Spinal cord (tissue), 10 donors: ENCODE measurements at places on chromosomes 6 and 20.
A peak's percentile ranks its signal among the peaks of the same experiment; 100 is the strongest.

DNA sequence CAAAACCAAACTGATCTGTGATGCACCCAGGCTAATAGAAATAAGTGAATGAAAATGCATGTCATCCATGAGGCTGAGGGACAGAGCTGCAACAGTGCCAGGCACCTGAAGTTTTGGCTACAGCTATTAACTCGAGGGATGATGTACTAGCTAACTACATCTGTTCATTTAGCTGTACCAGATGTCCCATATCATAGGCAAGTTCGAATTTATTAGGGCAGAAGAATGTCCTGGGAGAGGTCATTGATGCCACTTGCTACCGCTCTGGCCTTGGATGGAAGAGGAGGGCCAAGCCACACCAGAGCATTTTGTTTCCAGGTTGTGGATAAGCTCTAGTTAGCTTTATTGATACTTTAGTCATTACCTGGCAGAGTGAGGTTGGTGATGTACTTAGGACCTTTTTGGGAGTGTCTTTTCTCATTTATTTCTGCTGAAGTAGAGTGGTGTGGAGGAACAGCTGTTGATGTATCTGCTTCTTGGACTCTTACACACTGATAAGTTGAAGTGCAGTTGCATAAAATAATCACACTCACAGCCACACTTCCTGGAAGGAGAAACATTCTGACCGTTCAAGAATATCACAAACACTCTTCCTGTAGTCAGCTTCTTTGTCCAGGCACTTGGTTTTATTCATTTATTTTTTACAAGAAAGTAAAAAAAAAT, 8.2 kb downstream of the ZFAND3 start:
- no peak for DNase-seq

- DNase-seq = no peak
These were observed 341.3 kb downstream of the SMOC2 start for GRCh38 chr6:168782187-168782751.

GRCh38 chr6:34664256-34664971, 32.2 kb downstream of the ILRUN start:
- DNase-seq = no peak

DNA sequence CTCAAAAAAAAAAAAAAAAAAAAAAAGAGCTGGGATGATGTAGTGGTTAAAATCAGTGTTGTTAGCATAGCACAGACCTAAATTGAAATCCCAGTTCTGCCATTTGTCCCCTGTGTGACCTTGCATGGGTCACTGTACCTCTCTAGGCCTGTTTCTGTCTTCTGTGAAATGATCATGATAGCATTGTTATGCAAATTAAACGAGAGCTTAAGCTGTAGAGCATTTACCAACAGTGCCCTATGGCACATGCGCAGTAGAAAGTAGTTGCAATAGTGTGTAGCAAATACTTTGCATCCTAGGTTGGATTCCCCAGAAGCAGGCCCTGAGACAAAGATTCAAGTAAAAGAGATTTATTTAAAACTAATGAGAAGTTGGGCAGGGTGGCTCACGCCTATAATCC, 7.3 kb downstream of the PSORS1C2 start:
- no peak for DNase-seq

DNA sequence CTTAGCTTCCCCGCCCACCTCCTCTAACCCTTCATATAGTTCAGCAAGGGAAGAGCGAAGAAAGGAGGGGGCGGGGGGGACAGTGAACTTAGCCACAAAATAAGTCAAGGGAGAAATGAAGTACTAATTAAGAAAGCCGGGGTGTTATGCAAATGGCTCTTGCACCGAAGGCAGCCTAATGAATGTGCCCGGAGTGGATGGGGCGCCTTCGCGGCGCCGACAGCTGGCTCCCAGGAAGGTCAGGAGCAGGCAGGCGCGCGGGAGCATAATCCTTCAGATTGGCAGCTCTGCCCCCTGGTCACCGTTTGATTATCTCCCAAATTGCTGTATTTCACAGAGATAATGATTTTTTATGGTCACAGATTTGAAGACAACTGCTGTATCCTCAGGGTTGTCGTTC, 395.1 kb downstream of the TFAP2B start:
- DNase-seq = no peak

DNA sequence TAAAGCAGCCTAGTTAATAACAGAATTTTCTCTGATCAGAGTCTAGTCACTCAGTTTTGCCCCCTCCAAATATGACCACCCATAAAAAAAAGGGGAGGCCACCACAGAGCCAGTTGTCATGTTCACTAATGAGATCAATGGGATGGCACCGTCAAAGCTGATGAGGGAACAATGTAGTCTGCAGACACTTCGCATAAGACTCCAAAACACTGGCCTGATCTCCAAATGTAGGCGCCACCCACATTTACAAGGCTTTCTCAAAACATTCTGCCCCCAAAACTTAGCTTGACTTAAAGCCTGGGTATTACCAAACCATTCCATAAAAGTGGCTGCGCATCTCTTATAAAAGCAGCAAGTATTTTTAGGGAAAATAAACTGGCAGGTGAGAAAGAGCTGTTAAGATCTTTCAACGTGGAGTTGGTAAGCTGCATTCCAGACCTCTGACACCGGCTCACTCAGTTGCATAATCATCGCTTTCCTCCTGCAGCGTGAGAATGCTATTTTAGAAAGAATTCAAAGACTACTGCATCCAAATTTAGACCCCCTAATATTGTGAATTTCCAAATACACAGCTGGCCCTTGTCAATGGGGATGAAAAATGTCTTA, 59.3 kb downstream of the TBC1D7 start:
- no peak for DNase-seq

GRCh38 chr20:38109591-38110524, 55.2 kb downstream of the TGM2 start:
- DNase-seq = no peak

GRCh38 chr6:70415660-70416059, 2.4 kb downstream of the FAM135A start:
- no peak for DNase-seq

DNA sequence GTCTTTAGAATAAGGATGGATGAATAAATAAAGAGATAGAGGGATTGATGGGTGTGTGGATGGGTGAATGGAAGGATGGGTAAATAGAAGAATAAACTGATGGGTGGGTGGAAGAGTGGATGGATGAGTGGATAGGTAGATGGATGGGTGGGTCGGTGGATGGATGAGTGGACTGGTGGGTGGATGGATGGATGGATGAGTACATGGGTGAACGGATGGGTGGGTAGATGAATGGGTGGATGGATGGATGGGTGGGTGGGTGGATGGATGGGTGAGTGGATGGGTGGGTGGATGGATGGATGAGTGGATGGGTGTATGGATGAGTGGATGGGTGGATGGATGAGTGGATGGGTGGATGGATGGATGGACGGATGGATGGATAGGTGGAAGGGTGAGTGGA, 65.7 kb upstream of the FOXC1 start:
- DNase-seq = no peak

GRCh38 chr6:20447581-20448132, 46.0 kb downstream of the E2F3 start:
- DNase-seq = no peak

DNA sequence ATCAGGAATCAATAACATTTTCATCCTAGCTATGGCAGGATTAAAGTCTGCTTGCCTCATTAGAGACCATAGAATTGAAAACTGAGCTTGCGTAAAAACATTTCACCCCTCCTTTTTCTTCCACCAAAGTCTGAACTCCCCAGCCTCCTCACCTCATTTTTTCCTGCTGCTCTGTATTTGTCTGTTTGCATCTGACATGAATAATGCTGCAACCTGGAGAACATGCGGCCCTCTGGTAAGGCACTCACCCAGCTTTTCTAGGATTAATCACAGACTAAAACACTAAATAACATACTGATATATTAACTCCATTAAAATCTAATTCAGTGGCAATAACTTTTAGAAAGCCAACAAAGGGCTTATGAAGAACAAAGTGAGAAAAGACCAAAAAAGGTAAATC, 677.7 kb upstream of the NRSN1 start:
- DNase-seq = peak; percentile 29

GRCh38 chr6:43077981-43078511, 1.9 kb downstream of the PTK7 start:
- no peak for DNase-seq

DNA sequence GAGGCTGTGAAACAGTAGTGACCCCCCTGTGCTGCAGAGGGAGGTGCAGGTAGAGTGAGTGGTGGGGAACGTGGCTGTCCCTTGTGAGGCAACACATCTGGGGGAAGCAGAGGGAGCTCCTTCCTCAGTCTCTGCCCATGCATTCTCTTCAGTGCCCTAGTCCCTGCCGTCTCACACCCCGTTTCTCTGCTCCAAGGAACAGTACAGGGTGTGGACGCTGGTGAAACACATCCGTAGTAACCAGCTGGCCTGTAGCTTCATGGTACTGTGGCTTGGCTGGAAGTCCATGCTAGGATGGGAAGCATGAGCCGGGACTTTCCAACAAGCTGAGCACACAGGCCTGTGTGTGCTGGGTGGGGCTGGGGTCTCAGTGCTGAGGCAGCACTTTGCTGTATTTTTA, 25.4 kb upstream of the CST3 start:
- DNase-seq = no peak

- DNase-seq = no peak
These were observed 1.3 kb downstream of the HIVEP2 start for GRCh38 chr6:142943711-142944123.

DNA sequence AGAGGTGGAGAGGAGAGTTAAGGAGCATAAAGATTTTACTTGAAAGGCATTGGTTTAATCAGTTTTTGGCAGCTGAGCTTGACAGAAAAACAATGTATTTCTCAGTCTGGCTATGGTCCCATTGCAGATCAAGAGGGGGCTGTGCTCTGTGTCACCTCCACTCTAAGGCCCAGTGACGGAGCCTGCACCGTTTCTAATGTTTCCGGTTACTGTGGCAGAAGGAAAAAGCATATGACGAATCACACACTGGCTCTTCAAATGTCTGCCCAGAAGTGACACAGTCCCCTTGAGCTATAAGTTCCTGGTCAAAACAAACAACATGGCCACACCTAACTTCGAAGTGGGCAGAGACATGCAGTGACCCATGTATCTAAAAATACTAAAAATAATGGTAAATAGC, 372.0 kb downstream of the PLCB1 start:
- DNase-seq = no peak

DNA sequence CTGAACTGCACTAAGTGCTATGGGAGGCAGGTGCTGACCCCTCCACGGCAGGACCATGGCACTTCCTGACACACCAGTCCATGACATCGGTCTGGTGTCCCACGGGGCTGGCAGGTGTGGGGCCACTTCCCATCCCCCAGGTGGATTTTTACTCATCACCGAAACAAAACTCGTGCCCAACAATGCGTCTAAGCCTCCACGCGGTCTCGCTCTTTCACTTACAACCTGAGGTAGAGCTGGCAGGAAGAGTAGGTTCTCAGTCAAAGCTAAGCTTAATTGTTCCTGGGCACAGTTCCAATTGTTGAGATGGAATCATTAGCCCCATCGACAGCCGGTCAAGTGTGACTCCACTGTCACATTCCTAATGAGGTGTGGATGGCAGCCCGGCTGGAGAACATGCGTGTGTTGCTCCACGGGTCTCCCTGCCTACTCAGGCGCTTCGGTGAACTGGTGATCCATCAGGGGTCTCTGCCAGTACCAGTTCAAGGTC, 125.7 kb downstream of the SLC23A2 start:
- no peak for DNase-seq

DNA sequence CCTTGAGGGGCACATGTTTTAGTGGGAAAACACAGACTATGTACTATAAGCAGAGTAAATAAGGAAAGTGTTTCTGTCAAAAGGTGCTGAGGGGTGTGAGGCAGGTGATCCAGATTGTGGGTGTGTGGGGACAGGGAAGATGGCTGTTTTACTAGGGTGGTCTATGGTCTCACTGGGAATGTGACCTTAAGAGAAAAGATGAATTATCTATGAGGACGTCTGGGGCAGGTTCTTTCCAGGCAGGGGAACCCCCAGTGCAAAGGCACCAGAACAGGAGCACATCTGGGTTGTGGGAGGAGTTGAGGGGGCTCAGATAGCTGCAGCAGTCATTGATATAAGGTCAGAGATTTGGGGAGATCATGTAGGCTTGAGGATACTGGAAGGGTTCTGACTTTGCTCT, 18.2 kb upstream of the POLR1H start:
- DNase-seq = no peak

- DNase-seq = no peak
These were observed 20.1 kb downstream of the ZNF831 start for GRCh38 chr20:59183751-59184150.

DNA sequence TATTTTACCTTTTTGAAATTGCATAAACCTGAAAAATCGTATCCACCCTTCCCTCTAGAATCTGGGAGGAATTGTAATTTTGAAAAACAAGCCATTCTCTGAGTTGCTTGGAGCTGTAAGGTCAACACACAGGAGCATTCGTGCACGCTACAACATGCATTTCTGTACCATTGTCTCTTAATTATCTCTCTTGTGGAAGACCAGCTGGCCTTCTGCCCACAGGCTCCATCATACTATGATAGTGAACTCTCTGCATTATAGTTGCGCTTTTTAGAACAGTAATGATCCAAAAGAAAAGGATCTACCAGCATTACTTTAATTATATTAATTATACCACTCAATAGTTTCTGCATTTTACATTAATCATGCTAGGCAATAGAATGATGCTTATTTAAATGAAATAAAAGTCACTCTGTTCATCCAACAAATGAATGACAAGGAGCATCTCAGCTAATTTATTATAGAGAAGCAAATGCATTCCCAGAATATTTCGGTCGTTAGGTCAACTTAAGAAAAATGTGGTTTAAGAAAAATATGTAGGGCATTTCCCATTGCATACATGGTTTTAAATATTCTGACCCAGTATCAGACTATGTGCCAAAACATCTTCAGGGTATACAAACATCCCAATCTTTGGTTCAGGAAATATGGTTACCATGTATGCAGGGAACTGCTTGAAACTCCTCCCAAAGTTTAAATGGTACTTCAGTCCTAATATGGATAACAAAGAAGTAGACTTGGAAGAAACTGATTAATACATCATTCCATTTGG, 263.5 kb downstream of the TFAP2A start:
- DNase-seq = no peak

- DNase-seq = no peak
These were observed 276.2 kb upstream of the CHD6 start for GRCh38 chr20:41894255-41894963.

- no peak for DNase-seq
These were observed 19.2 kb downstream of the TUBB2B start for GRCh38 chr6:3208098-3208774.

DNA sequence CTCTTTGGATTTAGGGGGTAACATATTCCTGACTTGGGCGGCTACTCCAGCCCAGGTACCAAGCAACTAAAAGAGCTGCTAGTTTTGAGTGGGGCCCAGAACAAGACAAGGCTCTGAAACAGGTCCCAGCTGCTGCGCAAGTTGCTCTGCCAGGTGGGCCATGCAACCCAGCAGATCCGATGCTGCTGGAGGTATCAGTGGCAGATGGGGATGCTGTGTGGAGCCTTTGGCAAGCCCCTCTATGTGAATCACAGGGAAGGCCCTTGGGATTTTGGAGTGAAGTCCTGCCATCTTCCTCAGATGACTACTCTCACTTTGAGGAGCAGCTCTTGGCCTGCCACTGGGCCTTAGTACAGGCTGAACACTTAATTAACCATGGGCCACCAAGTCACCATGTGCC, 43.7 kb upstream of the VSX1 start:
- no peak for DNase-seq

- no peak for DNase-seq
These were observed 167.4 kb upstream of the OLIG3 start for GRCh38 chr6:137661601-137662000.

- DNase-seq = no peak
These were observed 83.4 kb downstream of the NOL4L start for GRCh38 chr20:32501709-32502108.
